ENCODE measurements at places on chromosomes 4 and X. TPM values are rescaled to one million over a fixed set of nuclear protein-coding genes. Genes with fewer than 3 reads are reported as not detected.
A peak's percentile ranks its signal among the peaks of the same experiment; 100 is the strongest.

DNA sequence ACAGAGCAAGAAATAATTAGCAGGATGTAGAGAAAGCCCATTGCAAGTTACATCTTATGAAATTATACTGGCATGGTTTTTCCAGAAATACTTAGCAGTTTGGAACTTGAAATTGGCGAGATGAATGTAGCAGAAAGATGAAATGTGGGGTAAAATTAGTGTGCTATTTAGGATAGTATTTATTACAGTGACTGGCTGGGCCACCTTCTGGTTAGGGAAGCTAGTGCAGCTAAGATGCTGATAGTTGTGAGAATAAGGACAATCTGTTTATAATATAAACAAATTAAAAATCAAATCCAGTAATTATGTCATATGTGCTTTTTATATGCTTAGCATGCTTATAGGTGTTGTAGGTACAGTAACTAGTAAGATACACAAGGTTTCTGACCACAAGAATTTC lies 74.8 kb downstream of the IL15 start:
- DNase-seq, result peak; percentile 37

DNA sequence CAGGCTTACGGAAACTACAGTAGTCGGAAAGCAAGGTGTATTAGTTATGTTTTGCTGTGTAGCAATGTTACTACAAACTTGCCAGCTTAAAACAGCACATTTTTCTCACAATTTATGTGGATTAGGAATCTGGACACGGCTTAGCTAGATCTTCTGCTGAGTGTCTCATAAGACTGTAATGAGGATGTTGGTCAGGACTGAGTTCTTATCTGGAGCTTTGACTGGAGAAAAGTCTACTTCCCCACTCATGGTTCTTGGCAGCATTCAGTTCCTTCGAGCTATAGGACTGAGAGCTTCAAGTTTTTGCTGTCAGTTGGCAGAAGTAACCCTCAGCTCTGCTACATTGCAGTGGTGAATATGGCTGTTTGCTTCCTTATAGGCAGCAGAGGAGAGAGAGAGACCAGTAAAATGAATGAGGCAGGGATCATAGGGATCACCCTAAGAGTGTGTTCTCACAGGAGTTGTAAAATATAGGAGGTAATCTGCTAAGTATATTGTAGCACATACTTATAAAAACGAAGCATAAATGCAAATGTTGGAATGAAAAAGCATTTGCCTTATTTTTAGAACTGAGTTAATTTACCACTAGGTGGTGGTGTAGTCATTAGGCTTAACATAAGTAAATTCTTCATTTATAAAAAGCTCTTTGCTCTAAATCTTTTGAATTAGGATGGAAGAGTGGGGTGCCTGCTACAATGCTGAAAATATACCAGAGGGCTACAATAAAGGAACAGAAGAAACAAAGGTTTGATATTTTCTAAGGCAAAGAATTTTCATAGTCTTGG lies 38.6 kb downstream of the ALG13 start:
- no peak for DNase-seq

DNA sequence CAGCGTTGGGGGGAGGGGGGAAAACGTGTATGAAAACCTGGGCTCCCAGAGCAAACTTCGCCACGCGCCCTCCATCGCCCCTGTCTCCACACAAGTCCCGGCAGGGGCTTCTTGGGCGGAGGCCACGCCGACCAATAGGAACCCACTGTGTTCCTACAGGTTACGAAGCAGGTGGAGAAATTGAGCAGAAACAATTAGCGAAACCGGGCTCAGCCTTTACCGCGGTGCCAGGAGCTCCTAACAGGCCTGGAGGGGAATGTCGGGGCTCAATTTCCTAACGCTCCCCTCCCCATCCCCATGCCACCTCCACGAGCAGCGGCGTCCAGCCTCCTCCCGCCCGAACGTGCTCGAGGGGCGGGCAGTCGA lies 589 bp upstream of the KIT start:
- no peak for DNase-seq

- peak; percentile 2 for DNase-seq
Observed at GRCh38 chr4:75248770-75249407, 265.3 kb downstream of the RCHY1 start.

The PTCHD1 gene
- 0.03 TPM for total RNA-seq

GRCh38 chrX:38513112-38513742 lies 48.1 kb upstream of the TSPAN7 start:
- peak; percentile 71 for DNase-seq

- no peak for DNase-seq
Observed at GRCh38 chrX:15566244-15566643, 34.5 kb downstream of the ACE2 start.

The SLC10A6 gene
- total RNA-seq, result not detected

DNA sequence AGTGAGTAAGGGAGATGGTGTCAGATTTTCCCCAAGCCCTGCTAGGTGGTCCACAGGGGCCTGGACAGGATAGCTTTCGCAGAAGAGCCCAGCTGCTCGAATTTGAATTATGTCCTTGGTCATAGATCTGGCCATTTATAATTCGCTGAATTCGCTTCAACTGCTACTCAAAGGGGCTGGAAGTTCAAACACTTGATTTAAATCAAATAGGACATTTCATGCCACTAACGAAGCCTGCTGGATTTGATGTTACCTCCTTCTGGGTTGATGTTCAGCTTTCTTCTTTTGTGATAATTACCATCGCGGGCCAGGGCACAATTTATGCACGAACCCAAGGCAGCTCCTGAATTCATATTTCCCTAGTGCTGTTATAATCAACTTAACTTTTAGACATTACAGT lies 67.0 kb downstream of the CLCN4 start:
- DNase-seq, result no peak
